RWPE1 (cell line): ENCODE measurements at places on chromosomes 1 and 21.

DNA sequence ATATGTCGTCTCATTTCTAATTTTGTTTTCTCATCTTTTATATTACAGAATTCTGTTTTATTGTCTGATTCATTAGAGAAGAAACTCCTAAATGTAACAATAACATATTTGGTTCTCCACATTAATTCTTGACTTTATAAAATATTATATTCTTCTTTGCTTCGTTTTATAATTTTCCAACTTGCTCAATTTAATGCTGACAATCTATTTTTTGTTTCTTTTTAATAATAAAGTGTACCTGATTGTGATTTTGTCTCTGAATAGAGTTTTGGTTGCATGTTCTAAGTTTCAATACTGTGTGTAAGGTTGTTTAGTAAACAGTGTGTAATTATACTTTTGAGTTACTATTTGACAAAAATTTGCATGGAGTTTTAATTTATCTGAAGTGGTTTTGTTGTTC lies 131.0 kb upstream of the C1orf105 start:
- no peak for DNase-seq

DNA sequence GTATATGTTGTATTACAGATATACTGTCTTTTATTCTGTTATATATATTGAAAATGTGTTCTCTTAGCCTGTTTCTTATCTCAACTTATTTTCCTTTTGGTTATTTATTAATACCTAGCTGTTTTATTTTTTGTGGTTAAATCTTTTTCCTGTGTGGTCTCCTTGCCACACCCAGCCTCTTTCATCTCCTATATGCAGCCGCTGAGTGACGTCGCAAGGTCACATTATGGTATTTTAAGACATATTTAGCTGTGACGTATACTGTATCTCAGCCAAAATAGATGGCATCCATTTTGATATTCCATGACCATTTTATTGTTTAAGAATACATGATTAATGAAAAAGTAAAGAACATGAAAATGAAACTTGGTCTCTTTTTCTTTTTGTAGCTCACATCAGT lies 29.1 kb downstream of the CENPF start:
- no peak for DNase-seq

GRCh38 chr1:190847166-190847565 lies 369.5 kb upstream of the BRINP3 start:
- DNase-seq, result no peak

GRCh38 chr1:186872291-186872690 lies 43.5 kb downstream of the PLA2G4A start:
- DNase-seq, result no peak

GRCh38 chr1:6127587-6128163 lies 52.4 kb downstream of the CHD5 start:
- DNase-seq, result peak; percentile 97

DNA sequence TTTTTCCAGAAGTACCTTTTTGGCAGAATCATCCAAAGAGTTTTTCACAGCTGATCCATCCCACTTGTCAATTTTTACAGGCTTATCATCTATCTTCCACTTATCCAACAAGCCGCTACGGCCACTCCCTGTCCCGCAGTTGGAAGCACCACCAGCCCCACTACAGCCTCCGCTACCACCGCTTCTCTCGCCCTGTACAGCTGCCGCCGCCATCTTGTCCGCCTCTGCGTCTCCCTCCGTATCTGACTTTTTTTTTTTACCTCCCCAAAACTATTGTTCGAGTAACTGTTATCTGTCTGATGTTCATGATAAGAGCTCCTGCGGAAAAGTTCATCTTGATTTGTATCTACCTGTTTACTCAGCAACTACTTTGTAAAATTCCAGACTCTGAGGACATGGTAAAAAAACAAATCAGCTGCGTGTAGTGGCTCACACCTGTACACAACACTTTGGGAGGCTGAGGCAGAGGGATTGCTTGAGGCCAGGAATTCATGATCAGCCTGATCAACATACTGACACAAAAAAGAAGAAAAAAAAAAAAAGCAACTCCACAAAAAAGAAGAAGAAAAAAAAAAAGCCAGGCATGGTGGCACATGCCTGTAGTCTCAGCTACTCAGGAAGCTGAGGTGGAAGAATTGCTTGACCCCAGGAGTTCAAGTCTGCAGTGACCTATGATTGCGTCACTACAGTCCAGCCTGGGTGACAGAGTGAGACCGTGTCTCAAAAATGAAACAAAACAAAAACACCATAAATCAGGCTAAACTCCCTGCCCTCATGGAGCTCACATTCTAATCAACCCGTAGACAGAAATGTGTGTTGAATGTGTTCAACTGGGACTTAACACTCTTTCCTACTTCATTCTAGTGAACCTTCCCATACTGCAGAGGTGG lies 8.0 kb upstream of the EYA3 start:
- DNase-seq, result no peak

DNA sequence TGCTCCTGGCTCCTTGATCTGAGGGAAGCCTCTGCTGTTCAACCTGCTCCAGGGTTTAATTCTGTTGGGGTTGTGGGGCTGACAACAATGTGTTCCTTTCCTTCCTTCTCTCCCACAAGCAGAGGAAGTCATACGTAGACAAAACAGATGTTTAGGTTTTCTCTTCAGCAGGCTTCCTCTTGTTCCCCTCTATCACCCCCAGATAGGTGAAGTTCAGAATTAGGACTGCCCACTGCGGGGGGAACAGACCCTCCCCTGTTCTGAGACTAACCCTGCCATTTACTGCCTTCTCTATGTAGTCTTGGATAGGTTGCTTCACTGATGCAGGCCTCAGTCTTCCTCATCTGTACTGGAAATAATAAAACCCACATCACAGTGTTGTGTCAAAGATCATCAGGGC lies 30.0 kb upstream of the NRDC start:
- no peak for DNase-seq

- DNase-seq, result peak; percentile 8
Observed at GRCh38 chr1:173002891-173003838, 47.6 kb downstream of the TNFSF18 start.

GRCh38 chr1:210371916-210372315 lies 43.2 kb downstream of the HHAT start:
- no peak for DNase-seq

DNA sequence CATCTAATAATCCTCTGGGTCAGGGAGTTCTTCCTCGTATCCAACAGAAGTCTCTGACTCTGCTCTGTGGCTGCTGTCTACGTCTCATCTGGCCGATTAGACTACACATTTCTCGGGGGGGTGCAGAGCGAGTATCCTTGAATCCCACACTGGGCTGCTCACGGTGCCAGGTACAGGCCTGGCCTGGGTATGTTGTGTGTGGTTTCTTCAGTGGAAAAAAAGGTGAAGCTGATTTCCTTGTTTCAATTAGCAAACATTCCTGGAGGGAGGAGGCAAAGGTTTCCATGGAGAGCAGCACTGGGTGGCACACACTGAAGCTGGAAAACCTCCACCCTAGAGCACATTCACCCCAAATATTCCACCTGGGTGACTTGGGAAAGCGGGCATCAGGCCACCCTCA lies 2.0 kb upstream of the RAB7B start:
- DNase-seq, result no peak
